Stimulated activated CD8-positive, alpha-beta memory T cell treated with anti-CD3 and anti-CD28 coated beads, Interleukin-4, amount 100 ng/mL, for 24 hours (primary cell): ENCODE measurements at places on chromosomes 13 and 19.

DNA sequence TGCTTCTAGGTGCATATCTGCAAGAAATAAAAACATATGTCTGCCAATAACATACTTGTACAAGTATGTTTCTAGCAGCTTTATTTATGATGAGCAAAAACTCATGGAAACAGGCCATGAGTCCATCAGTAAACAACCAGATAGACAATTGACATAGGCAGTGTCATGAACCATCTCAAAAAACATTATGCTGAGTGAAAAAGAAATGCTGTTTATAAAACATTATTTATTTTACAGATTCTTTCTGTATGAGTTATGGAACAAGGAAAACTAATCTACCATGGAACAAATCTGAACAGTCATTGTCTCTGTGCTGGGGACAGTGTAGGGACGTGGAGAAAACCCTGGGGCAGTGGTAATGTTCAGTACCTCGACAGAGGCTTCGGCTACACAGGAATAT lies 283.9 kb downstream of the UQCRFS1 start:
- DNase-seq: no peak

DNA sequence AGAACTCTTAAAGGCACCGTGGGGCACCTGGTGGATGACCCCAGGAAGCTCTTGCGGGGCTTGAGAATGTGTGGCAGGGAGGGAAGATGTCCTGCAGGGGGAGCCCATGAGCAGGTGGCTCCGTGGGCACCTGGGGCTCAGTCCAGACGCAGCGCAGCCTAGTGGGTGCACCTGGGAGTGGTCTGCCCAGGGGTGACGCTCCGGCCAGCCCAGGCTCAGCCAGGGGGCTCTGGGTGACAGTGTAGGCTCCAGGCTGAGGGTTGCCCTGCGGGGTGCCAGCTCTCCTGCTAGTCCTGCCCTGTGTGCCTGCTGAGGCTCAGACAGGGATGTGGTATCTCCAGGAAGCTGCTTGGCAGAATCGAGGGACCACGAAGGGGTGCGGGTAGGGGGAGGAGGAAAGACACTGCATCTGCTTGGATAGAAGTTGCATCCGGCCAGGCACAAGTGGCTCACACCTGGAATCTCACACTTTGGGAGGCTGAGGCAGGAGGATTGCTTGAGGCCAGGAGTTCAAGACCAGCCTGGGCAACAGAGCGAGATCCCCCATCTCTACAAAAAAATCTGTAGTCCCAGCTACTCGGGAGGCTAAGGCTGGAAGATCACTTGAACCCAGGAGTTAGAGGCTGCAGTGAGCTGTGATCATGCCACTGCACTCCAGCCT lies 15.0 kb upstream of the PGLS start:
- peak; percentile 71 for DNase-seq

DNA sequence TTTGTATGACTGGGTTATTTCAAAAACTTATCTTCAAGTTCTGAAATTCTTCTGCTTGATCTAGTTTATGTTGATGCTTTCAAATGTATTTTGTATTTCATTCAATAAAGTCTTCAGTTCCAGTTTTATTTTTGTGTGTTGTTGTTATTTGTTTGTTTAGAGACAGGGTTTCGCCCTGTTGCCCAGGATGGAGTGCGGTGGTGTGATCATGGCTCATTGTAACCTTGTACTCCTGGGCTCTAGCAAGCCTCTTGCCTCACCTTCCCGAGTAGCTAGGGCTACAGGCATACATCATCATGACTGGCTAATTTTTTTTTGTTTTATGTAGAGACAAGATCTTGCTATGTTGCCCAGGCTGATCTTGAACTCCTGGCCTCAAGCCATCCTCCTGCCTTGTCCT lies 40.3 kb upstream of the ARHGEF7 start:
- DNase-seq: no peak

- no peak for DNase-seq
Observed at GRCh38 chr13:20814224-20814910, 40.6 kb upstream of the EEF1AKMT1 start.

- DNase-seq: no peak
Observed at GRCh38 chr19:50465986-50466705, 10.2 kb upstream of the EMC10 start.

DNA sequence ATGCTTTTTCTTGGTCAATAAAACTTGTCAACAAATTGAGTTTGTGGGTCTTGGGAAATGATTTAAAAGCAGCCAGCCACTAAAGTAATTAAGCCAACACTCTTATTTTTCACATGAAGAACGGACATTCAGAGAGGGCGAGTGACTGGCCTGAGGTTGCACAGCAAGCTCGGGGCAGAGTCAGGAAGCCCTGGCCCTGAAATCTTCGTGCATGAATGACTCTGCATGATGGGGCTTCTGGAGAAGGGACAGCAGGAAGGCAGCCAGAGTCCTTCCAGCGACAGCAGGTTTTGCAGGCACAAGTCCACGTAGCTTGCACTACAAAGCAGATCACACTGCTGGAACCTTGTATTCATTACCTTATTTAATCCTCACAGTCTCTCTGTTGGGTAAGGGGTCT lies 232.5 kb downstream of the ZNF536 start:
- no peak for DNase-seq

- no peak for DNase-seq
Observed at GRCh38 chr13:80374444-80374843, 33.5 kb upstream of the SPRY2 start.

- no peak for DNase-seq
Observed at GRCh38 chr13:33109801-33110200, 93.6 kb downstream of the KL start.

- DNase-seq: no peak
Observed at GRCh38 chr13:102935896-102936321, 90.1 kb downstream of the ERCC5 start.

GRCh38 chr19:10352764-10353671 lies 13.6 kb upstream of the ICAM3 start:
- DNase-seq: no peak

DNA sequence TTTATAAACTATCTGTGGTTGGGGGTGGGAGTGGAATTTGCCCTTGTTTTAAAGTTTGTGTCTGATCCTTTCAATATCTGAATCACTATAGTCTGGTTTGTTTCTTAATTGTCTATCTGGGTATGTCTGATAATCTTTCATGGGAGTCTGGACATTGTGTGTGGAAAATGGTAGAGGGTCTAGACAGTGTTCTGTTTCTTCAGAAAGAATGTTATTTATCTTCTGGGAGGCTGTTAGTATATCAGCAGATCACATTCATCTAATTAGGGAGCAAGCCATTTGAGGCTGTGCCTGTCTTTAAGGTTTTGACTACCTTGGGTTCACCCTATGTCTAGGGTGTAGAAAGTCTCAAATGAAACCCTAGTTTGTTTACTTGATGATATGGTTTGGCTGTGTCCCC lies 110.5 kb downstream of the NDFIP2 start:
- no peak for DNase-seq

DNA sequence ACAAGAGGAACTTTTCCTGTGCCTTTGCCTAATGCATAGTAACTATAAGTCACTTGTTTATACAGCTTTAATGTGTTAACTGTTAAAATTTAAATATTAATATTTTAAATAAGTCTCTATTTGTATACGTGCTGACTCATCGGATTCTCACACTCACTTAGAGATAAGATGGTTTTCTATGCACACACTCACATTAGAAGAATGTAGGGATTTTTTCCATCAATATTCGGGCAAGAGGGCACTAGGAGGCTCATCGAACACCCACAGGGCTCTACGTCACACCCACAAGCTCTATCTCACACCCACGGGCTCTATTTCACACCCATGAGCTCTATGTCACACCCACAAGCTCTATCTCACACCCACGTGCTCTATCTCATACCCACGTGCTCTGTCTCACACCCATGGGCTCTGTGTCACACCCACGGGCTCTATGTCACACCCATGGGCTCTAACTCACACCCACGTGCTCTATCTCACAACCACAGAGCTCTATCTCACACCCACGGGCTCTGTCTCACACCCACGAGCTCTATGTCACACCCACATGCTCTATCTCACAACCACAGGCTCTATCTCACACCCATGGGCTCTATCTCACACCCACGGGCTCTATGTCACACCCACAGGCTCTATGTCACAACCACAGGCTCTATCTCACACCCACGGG lies 73.4 kb downstream of the COL4A2 start:
- no peak for DNase-seq

GRCh38 chr13:80604098-80604497 lies 263.2 kb upstream of the SPRY2 start:
- DNase-seq: no peak

GRCh38 chr13:23865026-23865425 lies 24.2 kb downstream of the MIPEP start:
- no peak for DNase-seq

DNA sequence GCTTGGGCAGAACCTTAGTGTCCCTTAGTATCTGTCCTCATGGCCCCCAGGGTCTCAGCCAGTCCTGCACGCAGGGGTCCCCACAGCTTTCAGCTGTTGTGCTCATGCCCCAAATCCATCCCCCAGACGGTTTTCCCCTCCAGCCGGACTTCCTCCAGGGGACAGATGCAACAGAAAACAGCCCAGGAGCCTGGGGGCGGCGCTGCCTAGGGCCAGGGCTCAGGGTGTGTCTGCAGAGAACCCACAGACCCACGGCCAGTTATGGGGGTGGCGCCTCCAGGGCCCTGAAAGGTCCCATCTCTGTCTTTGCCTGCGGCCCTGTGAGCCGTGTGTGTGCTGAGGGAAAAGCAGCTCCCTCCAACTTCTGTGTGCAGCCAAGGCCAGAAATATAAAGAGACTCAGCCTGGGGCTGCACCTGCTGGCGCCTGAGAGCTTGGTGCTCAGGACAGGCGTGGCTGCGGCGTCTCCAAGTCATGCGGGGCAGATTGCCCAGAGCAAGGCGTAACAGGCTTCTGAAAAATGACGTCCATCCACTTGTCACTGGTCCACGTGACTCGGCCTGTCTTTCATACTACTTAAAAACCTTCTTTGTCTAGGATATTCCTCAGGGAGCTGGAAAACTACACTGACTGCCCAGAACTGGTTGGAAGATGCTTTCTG lies 22.1 kb upstream of the F7 start:
- DNase-seq: no peak

DNA sequence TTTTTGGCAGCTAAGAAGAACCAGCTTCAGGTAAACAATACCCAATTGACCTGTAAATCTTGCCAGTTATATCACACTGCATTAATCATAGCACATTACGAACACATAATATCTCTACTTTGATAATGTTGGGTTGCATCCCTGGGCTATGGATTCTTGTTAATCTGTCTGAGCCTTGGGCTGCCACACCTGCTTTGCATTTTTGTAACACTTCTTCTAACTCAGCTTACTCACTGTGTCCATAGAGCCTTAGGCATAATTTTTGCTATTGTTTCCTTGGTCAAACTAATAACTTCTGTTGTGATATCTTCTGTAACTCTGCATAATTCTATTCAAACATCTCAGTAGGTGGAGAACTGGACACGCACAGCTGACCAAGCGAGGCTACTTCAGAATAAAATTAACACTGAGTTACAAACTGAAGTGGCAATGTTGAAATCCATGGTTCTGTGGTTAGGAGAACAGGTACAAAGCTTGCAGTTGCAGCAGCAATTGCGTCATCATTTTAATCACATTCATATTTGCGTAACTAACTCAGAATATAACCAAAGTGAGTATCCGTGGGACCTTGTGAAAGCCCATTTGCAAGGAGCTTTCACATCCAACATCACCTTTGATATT lies 6.4 kb downstream of the ZNF350 start:
- DNase-seq: no peak

GRCh38 chr19:6717036-6717435 lies 3.4 kb downstream of the C3 start:
- no peak for DNase-seq

DNA sequence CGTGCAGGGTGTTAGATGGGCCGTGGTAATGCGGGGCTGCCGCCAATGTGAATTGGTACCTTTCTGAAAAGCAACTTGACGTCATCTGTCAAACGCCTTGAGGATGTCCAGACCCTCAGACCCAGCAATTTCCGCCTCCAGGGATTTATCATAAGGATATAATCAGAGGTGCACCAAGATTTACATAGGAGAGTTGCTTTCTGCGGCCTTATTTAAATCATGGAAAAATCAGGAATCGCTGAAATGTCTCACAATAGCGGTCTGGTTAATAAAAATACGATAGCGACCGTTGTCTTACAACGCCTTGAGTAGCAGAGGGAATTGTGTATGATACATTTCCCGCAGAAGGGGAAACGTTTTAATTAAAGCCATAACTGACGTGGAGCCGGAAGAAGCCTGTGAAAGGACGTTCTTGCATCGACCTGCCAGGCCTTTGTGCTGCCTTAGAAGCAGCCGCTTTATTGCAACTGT lies 32.3 kb upstream of the NDUFS7 start:
- no peak for DNase-seq

- no peak for DNase-seq
Observed at GRCh38 chr13:76213423-76213904, 577.3 kb downstream of the LMO7 start.

- DNase-seq: no peak
Observed at GRCh38 chr19:18440415-18440877, 2.5 kb upstream of the ISYNA1 start.

GRCh38 chr13:97256343-97256783 lies 34.2 kb downstream of the MBNL2 start:
- DNase-seq: no peak

- DNase-seq: no peak
Observed at GRCh38 chr19:28010656-28011055, 1202.3 kb downstream of the UQCRFS1 start.

GRCh38 chr13:79723519-79724024 lies 242.6 kb downstream of the NDFIP2 start:
- no peak for DNase-seq

DNA sequence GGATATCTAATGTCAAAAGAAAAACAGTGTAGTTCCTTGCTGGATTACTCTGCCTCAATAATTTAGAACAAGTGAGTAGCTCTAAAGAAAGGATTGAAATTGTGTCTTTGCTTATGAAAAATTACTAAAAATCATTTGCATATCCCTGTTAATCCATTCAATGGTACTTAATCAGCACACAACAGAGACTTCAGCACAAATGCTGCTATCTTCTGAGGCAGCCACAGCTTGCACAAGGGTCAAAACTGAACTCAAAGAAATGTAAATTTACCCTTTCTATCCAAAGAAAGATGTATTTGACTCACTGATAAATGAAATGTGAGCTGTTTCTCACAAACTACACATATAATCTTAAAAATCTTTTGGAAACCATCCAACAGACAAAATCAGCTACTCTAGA lies 116.2 kb downstream of the LHFPL6 start:
- no peak for DNase-seq

GRCh38 chr19:10981252-10981895 lies 20.5 kb downstream of the SMARCA4 start:
- no peak for DNase-seq

DNA sequence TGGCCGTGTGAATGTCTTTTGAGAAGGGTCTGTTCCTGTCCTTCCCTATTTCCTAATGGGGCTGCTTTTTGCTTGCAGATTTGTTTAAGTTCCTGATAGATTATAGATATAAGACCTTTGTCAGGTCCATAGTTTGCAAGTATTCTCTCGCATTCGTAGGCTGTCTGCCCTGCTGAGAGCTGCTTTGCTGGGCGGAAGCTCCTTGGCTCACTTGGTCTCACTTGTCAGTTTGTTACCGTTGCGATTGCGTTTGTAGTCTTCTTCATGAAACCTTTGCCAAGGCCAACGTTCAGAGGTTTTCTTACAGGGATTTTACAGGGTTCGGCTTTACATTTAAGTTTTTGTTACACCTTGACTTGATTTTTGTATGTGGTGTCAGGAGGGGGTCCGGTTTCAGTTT lies 44.0 kb upstream of the TFDP1 start:
- DNase-seq: no peak
